Bone marrow (tissue), 2 donors: ENCODE measurements at places on chromosomes 6 and 20.

- no peak for DNase-seq
Observed at GRCh38 chr6:148535976-148536375, 193.3 kb downstream of the SASH1 start.

GRCh38 chr20:25281541-25281991 is 33.7 kb downstream of the PYGB start:
- DNase-seq: no peak

GRCh38 chr6:128357392-128358130 is 162.8 kb downstream of the PTPRK start:
- DNase-seq: no peak

GRCh38 chr20:35640724-35641123 is 24.0 kb downstream of the CPNE1 start:
- DNase-seq: no peak

DNA sequence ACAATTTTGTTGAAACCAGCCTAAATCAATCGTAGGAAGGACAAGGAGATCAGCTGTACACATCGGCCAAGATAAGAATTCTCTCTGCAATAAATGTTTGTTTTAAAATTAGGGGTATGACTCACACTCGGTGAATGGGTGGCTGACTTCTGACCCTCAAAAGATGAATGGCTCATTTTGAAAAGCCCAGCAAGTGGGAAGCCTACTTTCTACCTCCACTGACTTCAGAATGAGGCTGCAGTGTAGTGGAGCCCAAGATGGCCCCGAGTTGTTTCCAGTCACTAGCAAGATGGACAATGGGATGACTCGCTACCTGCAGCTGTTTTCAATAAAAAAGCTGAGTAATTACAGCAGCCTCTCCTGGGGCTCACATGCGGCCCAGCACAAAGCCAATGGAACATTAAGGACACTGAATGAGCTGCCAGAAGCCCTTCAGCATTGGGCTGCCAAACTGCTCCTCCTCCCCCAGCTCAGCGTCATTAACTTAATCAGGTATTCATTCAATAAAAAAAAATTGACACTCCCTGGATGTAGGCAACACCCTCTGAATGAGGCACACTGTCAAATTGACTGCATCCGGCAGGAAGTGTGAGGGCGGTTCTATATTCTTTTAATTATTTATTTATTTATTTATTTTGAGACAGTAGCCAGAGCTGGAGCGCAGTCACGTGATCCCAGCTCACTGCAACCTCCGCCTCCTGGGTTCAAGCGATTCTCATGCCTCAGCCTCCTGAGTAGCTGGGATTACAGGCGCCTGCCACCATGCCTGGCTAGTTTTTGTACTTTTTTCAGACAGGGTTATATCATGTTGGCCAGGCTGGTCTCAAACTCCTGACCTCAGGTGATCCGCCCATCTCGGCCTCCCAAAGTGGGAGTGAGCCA is 107.3 kb downstream of the GMPR start:
- no peak for DNase-seq

GRCh38 chr6:117501722-117502121 is 19.2 kb downstream of the DCBLD1 start:
- no peak for DNase-seq

DNA sequence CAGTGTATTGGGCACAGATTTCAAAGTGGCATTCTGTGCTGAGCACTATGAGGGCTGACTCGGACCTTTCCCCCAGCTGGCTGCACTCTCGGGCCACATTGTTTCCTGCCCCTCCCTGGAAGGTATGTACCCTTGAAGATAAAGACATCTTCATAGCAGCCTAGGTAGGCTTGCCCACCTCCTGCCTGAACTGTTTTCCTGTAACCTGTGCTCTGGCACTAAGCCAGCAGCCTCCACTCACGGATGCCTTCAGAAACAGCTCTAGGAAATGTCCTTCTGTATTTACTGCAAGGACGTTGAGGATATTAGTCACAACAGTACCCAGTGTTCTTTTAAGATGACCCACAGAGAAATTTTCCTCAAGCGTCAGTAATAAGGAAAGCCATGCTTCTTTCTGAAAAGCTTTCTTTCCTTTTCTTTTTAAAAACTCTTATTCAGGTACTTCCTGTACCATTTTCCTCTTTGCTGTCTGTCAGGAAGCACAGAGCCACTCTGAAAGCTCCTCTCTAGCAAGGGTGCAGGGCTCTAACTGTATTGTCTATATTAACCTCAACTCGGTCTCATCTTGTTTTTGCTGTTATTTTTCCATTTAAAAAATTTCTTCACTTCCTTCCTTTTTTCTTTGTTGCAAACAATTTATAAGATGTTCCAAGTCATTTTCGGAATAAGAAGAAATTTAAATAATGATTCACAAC is 43.5 kb downstream of the TTI1 start:
- DNase-seq: no peak

GRCh38 chr6:38214159-38214558 is 394.6 kb downstream of the ZFAND3 start:
- DNase-seq: no peak

DNA sequence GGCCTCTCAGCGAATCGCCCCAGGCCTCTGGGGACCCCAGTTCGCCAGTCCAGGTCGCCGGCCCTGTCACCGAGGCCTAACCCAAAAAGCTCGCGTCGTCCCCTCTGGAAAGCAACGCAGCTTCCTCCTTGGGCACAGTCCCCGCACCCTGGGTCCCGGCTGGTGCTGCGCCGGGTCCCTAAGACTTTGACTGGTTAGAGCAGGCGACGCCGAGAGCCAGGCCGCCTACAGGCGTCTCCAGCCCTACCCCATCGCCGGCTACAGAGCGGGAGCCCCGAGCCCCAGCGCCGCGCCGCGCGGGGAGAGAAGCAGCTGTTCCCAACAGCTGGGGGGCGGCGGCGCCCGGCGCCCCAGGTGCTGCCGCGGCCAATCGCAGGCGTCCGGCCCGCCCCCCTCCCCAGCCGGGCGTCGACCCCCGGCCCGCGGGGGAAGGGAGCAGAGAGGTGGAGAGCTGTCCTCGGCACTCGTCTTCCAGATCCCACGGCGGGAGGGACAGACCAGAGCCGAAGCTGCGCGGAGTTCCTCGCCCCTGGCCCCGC is 540 bp upstream of the RBM24 start:
- DNase-seq: no peak

GRCh38 chr6:89214197-89214596 is 3.0 kb downstream of the GABRR1 start:
- DNase-seq: no peak

DNA sequence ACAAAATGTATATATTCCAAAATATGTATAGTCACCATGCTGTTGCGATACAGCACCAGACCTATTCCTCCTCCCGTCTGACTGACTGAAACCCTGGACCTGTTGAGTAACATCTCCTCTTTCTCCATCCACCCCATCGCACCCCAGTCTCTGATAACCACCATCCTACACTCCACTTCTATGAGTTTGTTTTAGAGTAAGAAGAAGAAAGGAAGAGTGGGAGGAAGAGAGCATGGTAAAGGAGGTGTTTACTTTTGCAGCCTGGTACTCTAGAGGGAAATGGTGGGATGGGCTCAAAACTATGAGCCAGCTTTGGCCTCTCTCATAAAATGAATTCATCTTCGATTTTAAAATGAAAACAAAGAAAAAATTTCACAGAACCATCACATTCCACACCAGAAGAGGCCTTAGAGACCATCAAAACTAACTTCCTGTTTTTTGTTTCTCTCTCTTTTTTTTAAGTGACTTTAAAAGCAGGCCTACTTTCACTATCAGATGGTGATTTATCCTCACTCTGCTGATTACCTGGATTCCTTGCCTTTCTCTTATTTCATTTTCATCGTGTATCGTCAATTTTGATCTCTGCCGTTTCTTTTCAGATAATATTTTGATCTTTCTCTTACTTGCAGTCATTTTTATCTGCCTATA is 16.8 kb upstream of the FUCA2 start:
- peak; percentile 63 for DNase-seq

GRCh38 chr6:150915880-150916265 is 50.4 kb downstream of the MTHFD1L start:
- no peak for DNase-seq

GRCh38 chr20:52054123-52054522 is 137.5 kb downstream of the ZFP64 start:
- no peak for DNase-seq

GRCh38 chr20:258963-259362 is 1.4 kb downstream of the DEFB132 start:
- peak; percentile 35 for DNase-seq

DNA sequence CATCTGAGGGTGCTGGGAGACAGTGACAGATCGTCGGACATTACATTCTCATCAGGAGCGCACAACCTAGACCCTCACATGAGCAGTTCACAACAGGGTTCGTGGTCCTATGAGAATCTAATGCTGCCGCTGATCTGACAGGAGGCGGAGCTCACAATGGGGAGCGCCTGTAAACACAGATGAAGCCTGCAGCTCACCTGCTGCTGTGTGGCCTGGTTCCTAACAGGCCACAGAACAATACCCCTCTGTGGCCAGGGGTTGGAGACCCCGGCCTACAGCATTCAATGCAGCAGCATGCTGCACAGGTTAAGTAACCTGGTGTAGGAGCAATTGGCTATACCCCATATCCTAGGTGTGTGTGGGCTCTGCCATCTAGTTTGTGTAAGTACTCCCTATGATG is 19.5 kb downstream of the ANKRD60 start:
- DNase-seq: no peak

- DNase-seq: no peak
Observed at GRCh38 chr6:125074120-125074519, 79.5 kb upstream of the TPD52L1 start.

DNA sequence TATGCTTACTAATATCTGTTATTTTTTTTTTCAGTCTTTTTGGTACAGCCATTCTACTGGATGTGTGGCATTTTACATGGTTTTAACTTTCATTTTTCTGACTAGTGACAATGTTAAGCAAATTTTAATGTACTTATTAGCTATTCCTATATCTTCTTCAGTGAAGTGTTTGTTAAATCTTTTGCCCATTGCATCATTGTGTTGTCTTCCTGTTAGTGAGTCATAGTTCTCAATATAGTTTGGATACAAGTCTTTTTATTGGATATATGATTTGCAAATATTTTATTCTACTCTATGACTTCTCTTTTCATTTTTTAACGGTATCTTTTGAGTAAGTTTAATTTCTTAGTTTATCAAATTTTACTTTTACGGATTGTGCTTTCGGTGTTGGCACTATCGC is 519.4 kb downstream of the CDKAL1 start:
- DNase-seq: no peak

DNA sequence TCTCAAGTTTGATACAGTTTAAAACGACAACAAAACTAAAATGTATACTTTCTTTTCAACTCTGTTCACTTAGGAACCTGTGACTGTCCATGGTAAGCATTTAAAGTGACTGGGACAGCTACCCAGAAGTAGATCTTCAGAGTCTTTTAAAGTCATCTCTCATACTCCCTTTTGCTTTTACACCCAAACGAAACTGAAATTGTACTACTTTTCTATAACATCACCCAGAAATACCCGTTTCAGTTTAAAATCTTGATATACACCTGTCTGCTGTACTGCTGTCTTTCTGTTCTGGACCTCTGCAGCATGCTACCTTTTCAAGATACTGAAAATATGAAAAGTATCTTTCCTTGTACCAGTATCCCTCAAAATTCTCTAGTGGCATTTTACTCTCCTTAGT is 170.4 kb upstream of the THEMIS start:
- DNase-seq: no peak

- no peak for DNase-seq
Observed at GRCh38 chr6:137105375-137105774, 60.6 kb upstream of the IL20RA start.

- DNase-seq: no peak
Observed at GRCh38 chr6:81777586-81778268, 25.2 kb upstream of the TENT5A start.

DNA sequence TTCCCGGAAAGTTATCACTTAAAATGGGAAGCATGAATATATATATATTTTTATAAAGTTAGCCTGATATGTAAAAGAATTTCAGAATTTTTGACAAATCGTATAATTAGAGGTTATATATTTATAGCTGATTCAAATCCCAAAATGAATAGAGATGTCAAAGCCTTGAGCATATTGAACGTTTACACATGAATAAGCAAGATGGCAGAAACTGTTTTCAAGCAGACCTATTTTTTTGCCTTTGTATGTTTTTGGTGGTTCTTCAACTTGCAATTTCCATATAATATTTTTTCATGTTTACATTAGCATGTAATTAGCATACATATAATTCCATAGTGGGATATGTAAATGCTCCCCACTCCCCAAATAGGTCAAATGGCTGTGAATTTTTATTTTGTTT is 189.9 kb downstream of the PRL start:
- no peak for DNase-seq

- no peak for DNase-seq
Observed at GRCh38 chr6:125220712-125221111, 67.1 kb downstream of the TPD52L1 start.

- DNase-seq: no peak
Observed at GRCh38 chr20:37914672-37915433, 11.9 kb downstream of the VSTM2L start.

- DNase-seq: peak; percentile 18
Observed at GRCh38 chr20:43959079-43959919, 44.6 kb downstream of the TOX2 start.
